ENCODE measurements at places on chromosomes 16 and 17.

GRCh38 chr16:81767987-81768592 is 11.0 kb upstream of the PLCG2 start:
- DNase-seq, result no peak

DNA sequence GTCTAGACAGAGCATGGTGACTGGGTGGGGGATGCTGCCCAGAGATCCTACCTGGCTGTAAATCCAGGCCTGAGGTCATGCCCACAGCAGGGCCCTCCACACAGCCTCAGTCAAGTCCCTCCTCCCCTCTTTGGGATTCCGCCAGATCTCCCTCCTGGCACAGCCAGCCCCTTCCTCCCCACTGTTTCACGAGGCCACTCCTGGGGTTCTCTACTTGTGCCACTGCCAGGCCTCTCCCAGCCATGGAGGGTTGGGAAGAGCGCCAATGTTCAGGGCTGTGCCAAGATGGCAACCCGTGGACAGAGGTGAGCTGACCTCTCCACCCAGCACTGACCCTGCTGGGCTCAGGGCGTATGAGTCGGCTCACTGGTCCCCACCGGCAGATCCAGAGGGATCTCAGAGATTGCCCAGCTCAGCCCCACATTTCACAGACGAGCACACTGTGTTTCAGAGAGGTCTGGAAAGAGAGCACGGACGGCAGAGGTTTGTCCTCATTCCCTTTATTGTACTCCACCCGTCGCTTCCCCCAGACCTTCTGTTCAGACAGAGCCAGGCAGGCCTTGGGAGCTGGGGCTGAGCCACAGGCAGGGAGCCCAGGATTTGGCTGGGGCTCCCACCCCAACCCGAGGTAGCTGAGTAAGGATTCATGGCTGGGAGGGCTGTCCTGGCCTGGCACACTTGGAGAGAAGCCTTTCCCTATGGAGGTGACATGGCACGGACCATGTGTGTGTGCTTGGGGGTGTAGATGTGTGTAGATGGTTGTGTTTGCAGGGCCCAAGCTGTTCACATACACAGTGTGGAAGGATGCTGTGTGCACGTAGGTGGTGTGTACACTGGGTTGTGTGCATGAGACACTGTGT is 3.5 kb upstream of the CAMKK1 start:
- DNase-seq, result no peak

DNA sequence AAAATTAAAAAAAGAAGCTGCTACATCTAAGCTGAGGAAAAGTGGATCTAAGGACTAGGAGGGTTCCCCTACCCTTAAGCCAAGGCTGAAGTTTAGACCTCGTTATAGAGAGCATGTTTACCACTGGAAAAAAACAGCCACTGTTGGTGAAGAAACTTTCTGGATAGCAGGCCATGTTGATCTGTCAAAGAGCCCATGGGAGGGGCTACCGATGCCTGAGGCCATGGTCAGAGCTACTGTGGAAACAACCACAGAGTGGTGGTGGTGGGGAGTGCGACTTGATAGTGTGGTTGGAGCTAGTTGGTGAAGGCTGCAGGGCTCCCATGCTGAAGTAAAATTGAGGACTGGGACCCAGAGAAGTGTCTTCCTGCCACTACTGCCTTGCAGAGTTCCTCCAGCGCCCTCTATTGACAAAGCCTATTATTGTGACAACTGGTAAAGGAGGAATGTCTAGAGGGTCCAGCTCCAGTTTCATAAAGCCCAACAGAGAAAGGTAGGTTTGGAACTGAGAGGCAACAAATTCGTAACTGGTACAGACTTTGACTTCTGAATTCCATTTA is 12.7 kb upstream of the FAM20A start:
- DNase-seq, result peak; percentile 48

- DNase-seq, result no peak
These were observed 11.4 kb downstream of the TXNDC11 start for GRCh38 chr16:11731222-11731621.

DNA sequence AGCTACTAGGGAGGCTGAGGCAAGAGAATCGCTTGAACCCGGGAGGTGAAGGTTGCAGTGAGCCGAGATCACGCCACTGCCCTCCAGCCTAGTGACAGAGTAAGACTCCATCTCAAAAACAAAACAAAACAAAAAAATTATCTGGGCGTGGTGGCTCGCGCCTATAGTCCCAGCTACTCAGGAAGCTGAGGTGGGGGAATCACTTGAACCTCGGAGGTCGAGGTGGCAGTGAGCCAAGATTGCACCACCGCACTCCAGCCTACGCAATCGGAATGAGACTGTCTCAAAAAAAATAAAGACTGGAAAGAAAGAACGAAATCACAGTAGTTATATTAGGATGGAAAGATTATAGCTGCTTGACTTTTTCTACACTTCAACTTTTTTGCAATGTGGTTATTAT is 18.9 kb downstream of the COG1 start:
- DNase-seq, result no peak

DNA sequence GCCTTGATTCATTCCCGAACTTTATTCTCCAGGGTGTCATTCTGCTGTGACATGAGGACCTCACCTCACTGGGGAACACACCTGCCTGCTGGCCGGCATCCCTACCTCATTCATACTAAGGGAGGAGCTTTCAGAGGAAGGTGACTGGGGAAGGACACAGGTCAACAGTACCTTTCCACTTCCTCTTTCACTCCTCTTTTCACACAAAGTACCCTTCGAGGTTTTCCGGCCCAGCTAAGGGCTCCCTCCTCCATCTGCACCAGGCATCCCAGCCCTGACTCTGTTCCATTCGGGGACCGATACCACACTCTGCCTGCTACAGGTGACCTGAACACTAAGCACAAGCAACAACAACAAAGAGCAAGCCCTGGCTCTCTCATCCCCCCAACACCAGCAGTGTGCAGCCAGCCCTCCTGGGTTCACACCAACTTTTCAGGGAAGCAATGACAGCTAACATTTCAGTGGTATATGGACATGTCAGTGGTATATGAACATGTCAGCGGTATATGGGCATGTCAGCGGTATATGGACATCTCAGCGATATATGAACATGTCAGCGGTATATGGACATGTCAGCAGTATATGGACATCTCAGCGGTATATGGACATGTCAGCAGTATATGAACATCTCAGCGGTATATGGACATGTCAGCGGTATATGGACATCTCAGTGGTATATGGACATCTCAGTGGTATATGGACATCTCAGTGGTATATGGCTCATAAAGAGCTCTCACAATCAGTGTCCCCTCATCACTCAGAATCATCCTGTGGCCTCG is 16.0 kb downstream of the TRIM25 start:
- no peak for DNase-seq

- no peak for DNase-seq
These were observed 115.4 kb upstream of the GNAO1 start for GRCh38 chr16:56075732-56076388.

DNA sequence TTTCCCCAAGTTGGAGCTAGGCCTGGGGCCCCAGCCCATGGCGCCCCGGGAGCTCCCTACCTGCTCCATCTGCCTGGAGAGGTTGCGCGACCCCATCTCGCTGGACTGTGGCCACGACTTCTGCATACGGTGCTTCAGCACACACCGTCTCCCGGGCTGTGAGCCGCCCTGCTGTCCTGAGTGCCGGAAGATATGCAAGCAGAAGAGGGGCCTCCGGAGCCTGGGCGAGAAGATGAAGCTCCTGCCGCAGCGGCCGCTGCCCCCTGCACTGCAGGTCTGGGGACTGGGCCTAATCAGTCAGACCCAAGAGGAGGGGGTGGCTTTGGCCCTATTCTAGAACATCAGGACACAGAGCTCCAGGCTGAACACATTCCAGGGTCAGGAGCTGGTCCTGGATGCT is 1.5 kb downstream of the RNF112 start:
- DNase-seq, result no peak

DNA sequence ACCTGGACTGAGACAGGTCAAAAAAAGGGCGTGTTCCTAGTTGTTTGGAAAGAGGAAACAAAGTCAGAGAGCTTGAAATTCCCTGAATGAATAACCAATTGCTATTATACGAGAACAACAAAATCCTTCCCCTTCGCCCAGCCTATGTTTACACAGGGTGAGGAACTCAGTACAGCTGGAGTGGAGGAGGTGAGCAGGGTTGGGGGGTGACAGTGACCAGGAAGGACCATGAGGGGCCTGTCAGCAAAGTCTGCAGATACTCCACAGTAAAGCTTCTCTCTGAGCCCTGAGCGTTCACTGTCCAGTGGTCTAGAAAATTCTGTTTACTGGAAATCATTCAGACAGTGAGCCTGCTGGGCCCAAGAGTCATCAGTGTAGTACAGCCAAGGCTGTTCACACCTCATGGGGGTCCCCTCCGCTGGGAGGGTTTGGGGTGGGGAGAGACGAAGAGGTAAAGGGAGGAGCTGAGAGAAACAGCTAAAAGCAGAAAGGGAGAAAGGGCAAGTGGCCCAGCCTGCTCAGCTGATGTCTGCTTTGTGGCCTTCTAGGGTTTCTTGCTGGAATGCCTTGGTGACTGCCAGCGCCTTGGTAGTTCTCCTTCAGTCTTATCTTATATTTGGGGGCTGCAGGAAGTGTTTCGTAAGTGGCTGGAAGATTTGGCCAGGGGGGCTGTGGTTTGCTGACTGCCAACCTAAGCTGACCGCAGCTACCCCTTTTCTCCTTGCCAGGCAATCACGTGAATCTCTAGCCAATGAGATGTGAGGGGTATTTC is 5.7 kb downstream of the DUSP3 start:
- no peak for DNase-seq

GRCh38 chr17:77303620-77304019 is 162.9 kb downstream of the SEC14L1 start:
- DNase-seq, result no peak
